ENCODE measurements at places on chromosomes 7 and 10.
A peak's percentile ranks its signal among the peaks of the same experiment; 100 is the strongest.

DNA sequence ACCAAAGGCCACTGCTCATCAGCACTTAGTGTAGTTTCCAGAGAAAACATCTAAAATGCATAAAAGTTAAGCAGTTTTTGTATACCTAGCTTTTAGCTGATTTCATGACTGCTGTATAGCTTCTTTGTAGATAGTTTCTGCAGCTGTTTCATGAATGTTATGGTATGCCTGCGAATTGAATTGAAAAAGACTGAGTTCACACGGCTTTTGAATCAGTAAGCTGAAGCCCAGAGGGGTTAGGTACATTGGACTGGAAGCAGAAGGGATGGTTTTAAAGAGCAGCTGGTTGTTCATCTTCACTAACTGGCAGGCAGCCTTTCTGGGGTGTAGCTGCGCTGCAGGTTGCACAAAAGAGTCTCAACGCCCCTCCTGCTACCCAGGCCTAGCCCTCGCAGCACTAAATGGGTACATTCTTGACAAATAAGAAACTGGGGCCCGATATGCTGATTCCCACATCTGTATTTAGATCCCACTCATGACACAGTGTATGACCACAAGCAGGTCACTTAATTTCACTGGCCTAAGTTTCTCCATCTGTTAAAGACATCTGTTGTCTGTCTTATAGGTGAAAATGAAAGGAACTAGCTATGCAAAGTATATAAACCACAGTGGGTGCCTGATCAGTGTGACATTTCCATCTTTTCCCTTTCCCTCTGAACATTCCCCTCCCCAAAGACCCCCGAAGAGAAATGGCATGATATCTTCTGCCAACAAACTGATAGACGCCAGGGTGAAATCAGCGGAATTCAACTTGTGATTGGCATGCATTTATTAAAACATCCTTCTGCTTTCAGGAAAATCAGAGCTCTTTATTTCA is 85.9 kb upstream of the AGBL3 start:
- H3K27ac ChIP-seq = no peak overlapping the region
- DNase-seq = no peak
- H3K27me3 ChIP-seq = no peaks in the 10 kb centered on the region
- no peaks in the 10 kb centered on the region for H3K36me3 ChIP-seq

DNA sequence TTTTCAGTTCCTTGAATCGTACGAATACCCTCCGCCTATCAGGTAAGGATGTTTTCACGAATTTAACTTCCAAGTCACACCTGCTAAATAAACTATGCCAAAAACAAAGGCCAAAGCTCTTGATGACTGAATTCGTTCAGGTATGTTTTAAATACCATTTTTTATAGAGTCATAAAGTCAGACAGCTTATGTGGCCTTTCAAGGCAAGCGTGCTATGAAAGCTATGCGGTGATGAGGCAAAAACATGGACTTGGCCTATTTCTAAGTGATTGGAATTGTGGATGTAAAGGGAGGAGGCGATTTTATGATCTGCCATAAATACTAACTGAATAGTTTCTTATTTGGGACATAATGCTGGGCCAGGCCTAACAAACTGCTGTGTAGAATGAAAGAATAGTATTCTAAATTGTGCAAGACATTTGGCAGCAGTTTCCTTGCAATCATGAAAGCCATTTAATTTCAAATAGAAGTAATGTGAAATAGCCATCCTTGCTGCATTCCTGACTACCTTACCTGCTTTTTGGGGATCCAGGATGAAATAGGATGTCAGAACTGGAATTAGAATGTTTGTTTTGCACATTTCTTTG is 14.0 kb downstream of the SLC39A12 start:
- no peaks in the 10 kb centered on the region for H3K4me1 ChIP-seq
- DNase-seq = no peak
- no peaks in the 10 kb centered on the region for H3K27me3 ChIP-seq
- no peak overlapping the region for H3K4me3 ChIP-seq
- no peak overlapping the region for H3K27ac ChIP-seq

GRCh38 chr7:22184549-22185199 is 172.3 kb downstream of the RAPGEF5 start:
- peaks cover 4% of the 10 kb centered on the region for H3K27me3 ChIP-seq
- no peak for DNase-seq
- no peak overlapping the region for H3K4me3 ChIP-seq
- H3K36me3 ChIP-seq = no peaks in the 10 kb centered on the region
- no peak overlapping the region for H3K27ac ChIP-seq

DNA sequence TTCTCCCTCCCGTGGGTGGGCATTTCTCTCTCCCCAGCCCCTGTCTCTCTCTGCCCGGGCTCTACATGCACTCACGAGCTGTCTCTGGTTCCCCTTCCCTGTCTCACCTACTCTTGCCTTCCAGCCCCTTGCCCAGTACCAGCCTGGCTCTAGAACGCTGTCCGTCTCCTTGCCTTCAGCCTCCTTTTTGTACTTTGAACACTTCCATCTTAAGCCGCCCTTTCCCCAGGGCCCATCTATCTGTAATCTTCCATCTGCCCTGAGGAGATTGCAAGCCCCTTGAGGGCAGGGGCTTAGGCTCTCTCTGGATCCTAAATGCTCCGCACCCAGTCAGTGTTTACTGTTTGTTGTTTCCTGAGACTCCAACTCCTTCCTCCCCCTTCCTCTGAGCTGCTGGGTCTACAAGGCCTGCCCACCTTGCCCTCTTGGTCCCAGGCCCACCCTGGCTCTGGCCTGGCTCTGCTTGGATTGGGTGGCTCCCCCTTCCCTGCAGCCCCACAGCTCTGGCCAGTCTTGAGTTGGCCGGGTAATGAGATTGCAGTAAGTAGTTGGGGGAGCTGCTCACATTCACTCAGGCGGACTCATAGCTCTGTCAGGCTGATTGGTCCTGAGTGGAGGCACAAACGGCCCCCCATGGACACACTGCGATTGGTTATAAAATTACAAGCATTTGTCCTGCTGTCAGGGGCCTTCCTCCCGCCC is 28.3 kb downstream of the POLL start:
- H3K36me3 ChIP-seq = no peaks in the 10 kb centered on the region
- no peak overlapping the region for H3K27ac ChIP-seq
- H3K4me1 ChIP-seq = peaks cover 21% of the 10 kb centered on the region

GRCh38 chr7:14839307-14839706 is 63.2 kb downstream of the DGKB start:
- DNase-seq = no peak
- no peak overlapping the region for H3K27ac ChIP-seq
- no peak overlapping the region for H3K4me3 ChIP-seq
- H3K27me3 ChIP-seq = no peaks in the 10 kb centered on the region
- no peaks in the 10 kb centered on the region for H3K4me1 ChIP-seq
- no peaks in the 10 kb centered on the region for H3K36me3 ChIP-seq

DNA sequence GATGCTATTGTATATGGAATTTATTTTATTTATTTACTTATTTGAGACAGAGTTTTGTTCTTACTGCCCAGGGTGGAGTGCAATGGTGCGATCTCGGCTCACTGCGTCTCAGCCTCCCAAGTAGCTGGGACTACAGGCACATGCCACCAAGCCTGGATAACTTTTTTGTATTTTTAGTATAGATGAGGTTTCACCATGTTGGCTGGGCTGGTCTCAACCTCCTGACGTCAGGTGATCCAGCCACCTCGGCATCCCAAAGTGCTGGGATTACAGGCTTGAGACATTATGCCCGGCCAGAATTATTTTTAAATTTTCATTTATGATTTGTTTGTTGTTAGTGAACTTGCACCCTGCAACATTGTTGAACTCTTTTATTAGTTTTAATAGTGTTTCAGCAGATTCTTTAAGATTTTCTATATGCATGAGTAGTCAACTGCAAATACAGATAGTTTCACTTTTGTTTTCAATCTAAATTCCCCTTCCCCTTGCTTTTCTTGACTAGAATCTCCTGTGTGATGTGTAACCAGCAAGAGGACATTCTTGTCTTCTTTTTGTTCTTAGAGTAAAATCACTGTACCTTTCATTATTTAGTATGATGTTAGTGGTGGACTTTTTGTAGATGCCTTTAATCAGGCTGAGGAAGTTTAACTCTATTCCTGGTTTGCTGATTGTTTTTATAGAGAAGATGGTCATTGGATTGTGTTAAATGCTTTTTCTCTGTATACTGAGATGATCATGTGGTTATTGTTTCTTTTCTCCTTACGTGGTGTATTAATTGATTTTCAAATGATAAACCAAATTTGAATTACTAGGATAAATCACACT is 27.8 kb downstream of the ZNF33A start:
- DNase-seq = no peak
- peaks cover 49% of the 10 kb centered on the region for H3K4me1 ChIP-seq
- H3K36me3 ChIP-seq = peaks cover 78% of the 10 kb centered on the region
- peak overlapping the region; percentile 87 for H3K27ac ChIP-seq

DNA sequence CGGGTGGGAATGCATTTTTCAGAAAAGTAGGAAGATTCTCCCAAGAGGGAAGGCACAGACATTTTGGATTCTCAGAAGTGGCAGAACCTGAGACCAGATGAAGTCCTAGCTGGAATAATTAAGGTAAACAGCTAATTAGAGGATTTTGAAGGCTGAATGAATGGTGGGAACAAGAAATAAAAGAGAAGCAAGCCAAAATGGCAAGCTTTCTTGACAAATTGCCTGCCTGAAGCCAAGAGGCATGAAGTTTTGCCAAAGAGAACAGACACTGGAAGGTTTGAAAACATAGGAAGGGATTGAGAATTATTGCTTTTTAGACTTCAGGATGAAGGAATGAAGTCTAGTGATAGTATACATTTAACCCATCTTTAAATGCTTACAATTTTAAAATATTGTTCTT is 115.0 kb upstream of the SEM1 start:
- H3K27ac ChIP-seq = no peak overlapping the region
- H3K27me3 ChIP-seq = peaks cover 17% of the 10 kb centered on the region
- H3K36me3 ChIP-seq = no peaks in the 10 kb centered on the region
- no peak for DNase-seq
- H3K4me1 ChIP-seq = no peaks in the 10 kb centered on the region

- DNase-seq = no peak
- no peak overlapping the region for H3K27ac ChIP-seq
- H3K4me3 ChIP-seq = no peak overlapping the region
- H3K27me3 ChIP-seq = no peaks in the 10 kb centered on the region
- H3K36me3 ChIP-seq = no peaks in the 10 kb centered on the region
- H3K4me1 ChIP-seq = no peaks in the 10 kb centered on the region
These were observed 1129.6 kb downstream of the SORCS3 start for GRCh38 chr10:105770524-105771212.

DNA sequence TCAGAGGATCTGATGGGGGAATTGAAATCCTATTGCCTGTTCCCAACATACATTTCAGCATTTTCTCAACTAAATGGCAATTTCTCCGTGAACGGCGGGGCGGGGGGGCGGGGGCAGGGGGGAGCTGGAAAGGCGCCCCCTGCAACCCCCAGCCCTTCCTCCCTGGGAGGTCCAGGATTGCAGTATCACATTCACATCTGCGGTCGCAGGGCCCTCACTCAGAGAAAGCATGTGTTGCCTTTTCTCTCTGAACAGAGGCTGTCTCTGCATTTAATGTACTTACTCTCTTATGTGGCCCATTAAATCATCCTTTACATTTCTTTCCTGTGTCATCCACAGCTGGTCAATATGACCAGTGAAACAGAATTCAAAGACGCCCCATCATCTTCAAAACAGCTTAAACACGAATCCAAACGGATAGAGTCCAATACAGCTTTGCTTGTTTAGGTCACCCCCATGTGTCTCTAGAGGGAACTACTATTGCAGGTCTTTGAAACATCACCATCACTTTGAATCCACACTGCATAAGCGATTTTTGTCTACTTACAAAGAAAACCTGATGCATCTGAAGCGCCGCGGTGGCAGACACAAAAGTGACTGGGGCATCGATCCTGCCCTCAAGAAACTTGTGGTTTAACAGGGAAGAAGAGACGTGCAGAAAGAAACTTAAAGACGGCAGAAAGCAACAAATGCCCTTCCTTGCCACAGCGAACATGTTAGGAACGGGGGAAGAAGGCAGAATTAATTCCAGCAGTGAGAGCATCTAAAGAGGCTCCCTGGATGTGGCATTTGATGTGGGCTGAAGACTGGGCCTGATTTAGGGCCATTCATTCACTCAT is 17.0 kb upstream of the ECHDC3 start:
- no peaks in the 10 kb centered on the region for H3K36me3 ChIP-seq
- H3K4me3 ChIP-seq = no peak overlapping the region
- no peak overlapping the region for H3K27ac ChIP-seq
- peak; percentile 66 for DNase-seq
- H3K27me3 ChIP-seq = peaks cover 3% of the 10 kb centered on the region

GRCh38 chr7:87886875-87887274 is 10.6 kb downstream of the DBF4 start:
- peaks cover 2% of the 10 kb centered on the region for H3K4me1 ChIP-seq
- no peak for DNase-seq
- H3K27me3 ChIP-seq = no peaks in the 10 kb centered on the region
- no peak overlapping the region for H3K4me3 ChIP-seq

- H3K36me3 ChIP-seq = peaks cover 21% of the 10 kb centered on the region
- peaks cover 95% of the 10 kb centered on the region for H3K4me1 ChIP-seq
- no peaks in the 10 kb centered on the region for H3K27me3 ChIP-seq
- DNase-seq = no peak
- no peak overlapping the region for H3K27ac ChIP-seq
These were observed 11.3 kb downstream of the NOD1 start for GRCh38 chr7:30467271-30467670.

- peaks cover 38% of the 10 kb centered on the region for H3K4me1 ChIP-seq
- H3K36me3 ChIP-seq = peaks cover 16% of the 10 kb centered on the region
- no peak overlapping the region for H3K27ac ChIP-seq
- no peak overlapping the region for H3K4me3 ChIP-seq
- no peak for DNase-seq
These were observed 37.6 kb downstream of the MAPK8 start for GRCh38 chr10:48343921-48344598.

DNA sequence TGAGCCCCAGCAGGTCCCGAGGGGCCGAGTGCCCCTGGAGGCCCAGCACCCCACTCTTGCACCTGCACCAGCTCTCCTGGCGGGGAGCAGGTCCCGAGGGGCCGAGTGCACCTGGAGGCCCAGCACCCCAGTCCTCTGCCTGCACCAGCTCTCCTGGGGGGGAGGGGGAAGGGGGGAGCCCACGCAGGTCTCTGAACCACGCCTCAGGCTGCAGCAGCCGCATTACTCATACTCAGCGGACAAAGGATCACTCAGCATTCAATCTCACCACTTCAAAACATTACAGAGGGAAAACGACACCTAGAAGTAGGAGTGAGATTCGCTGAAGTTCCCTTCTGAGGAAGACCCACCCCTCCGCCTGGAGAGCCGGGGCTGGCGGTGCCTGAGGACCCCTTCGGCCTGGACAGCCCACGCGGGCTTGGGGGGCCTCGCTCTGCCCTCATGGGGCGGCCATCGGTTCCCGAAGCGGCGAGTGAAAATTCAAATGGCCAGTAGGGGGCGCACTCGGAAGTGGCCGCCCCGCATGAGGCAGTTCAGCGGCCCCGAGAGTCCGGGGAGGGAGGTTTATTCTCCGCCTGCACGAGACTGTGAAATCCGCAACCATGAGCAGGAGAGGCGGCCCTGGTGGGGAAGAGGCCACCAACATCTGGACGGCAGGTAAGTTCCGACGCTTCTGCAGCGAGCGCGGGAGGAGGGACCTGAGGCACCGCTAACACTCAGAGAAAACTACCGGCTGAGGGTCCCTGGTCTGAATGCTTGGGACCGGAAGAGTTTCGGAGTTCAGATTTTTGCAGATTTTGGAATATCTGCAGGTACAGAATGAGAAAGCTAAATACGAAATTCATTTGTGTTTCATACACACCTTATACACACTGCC is 1.1 kb upstream of the GPER1 start:
- H3K27ac ChIP-seq = peak overlapping the region; percentile 67
- peaks cover 24% of the 10 kb centered on the region for H3K4me1 ChIP-seq
- peak; percentile 47 for DNase-seq
- H3K4me3 ChIP-seq = peak overlapping the region; percentile 73
- H3K36me3 ChIP-seq = peaks cover 1% of the 10 kb centered on the region
